ENCODE measurements at places on chromosomes 5 and 9. TPM values are rescaled to one million over a fixed set of nuclear protein-coding genes. Genes with fewer than 3 reads are reported as not detected.
A peak's percentile ranks its signal among the peaks of the same experiment; 100 is the strongest.

Gene SLC27A6
- 0.05 TPM for total RNA-seq

Gene THBS4
- 0.28 TPM for total RNA-seq

Gene ADGRD2
- total RNA-seq, result not detected

Gene TTLL11
- 4.4 TPM for total RNA-seq

Gene FOXD4L3
- total RNA-seq, result not detected

Gene TAF11L5
- not detected for total RNA-seq

GRCh38 chr9:74284581-74285450, 212.3 kb upstream of the RORB start:
- no peak for DNase-seq

GRCh38 chr9:69611221-69611620, 61.0 kb downstream of the APBA1 start:
- DNase-seq, result no peak

- peak; percentile 26 for DNase-seq
Measured at GRCh38 chr5:377326-377981, 55.9 kb downstream of the AHRR start.

- DNase-seq, result no peak
Measured at GRCh38 chr5:16856531-16856930, 79.6 kb downstream of the MYO10 start.

- no peak for DNase-seq
Measured at GRCh38 chr5:305050-305449, 16.5 kb upstream of the AHRR start.

DNA sequence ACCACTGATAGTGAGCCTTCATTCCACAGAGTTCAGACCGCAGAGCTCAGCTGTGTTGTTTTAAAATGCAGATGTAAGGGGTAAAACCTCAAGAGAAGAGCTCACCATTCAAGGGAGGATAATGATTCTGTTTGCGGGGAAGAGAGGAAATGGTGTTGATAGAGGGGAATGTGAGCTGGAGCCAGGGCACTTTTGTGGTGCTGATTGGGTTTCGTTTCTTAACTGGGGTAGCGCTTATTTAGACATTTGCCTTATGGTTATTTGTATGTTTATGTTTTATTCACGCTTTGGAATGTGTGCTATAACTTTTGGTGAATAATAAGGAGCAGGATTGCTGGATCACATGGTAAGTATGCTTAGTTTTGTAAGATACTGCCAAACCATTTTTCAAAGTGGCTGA, 42.5 kb downstream of the STXBP1 start:
- DNase-seq, result no peak

- no peak for DNase-seq
Measured at GRCh38 chr5:62576570-62577170, 1.9 kb upstream of the LRRC70 start.

GRCh38 chr5:151250346-151251000, 2.5 kb upstream of the GM2A start:
- DNase-seq, result no peak

DNA sequence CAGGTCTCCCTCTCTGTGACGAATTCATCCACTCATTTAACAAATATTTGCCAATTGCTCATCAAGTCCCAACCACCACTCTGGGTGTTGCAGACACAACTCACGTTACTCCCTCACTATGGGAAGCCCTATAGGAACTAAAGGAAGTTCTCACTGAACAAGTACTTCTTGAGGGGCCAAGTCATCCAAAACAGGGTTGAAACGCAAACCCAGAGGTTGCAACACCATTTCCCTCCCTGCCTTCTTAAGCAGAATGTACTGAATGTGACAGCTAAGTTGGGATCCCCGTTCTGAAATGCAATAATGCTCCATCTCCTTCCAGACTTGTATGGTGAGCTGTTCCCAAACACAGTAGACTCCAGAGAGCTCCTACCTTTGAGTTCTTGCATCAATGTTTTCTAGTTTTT, 34.3 kb downstream of the EPB41L4B start:
- no peak for DNase-seq

DNA sequence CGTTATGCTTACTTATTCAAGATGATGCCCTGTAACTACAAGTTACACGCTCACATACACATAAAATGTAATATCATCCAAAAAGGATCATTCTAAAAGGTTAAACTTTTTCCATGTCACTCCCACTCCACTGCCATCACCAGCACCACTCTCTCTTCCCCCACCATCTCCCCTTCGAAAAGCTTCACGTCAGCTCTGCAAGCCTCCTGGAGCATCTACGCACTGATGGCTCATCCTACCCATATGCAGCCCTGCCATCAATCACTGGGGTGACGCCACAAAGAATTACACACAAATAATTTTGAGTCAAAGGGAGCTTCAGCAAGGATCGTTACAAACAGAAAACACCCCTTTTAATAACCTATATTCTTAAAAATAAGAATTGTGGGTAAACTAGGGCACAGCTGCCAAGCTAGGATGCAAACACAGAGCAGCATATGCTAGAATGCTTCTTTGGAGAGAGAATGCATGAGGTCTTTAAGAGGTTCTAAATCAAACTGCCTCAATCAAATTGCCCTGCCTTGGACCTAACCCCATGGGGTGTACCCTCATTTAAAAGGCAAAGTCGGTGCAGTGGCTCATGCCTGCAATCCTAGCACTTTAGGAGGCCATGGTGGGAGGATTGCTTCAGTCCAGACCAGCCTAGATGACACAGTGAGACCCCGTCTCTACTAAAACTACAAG, 56.1 kb downstream of the SHB start:
- DNase-seq, result no peak

- no peak for DNase-seq
Measured at GRCh38 chr9:114849450-114849849, 43.6 kb upstream of the TNFSF15 start.

DNA sequence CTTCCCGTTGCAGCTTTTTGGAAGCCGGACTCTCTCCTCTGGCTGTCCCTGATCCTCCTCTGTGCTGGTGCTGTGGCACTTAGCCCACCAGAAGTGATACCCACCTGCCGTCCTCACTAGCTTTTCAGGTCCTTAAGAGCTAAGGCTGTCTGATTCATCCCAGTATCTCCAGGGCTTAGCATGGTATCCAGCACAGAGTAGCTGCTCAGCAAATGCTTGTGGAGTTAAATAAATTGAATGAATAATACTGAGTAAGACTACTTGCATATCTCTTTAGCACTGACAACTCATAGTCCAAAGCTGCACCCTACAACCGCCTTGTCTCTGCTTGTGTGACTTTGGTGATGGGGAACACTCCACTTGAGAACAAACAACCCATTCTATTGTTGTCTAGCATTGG, 7.7 kb upstream of the XPA start:
- DNase-seq, result no peak

DNA sequence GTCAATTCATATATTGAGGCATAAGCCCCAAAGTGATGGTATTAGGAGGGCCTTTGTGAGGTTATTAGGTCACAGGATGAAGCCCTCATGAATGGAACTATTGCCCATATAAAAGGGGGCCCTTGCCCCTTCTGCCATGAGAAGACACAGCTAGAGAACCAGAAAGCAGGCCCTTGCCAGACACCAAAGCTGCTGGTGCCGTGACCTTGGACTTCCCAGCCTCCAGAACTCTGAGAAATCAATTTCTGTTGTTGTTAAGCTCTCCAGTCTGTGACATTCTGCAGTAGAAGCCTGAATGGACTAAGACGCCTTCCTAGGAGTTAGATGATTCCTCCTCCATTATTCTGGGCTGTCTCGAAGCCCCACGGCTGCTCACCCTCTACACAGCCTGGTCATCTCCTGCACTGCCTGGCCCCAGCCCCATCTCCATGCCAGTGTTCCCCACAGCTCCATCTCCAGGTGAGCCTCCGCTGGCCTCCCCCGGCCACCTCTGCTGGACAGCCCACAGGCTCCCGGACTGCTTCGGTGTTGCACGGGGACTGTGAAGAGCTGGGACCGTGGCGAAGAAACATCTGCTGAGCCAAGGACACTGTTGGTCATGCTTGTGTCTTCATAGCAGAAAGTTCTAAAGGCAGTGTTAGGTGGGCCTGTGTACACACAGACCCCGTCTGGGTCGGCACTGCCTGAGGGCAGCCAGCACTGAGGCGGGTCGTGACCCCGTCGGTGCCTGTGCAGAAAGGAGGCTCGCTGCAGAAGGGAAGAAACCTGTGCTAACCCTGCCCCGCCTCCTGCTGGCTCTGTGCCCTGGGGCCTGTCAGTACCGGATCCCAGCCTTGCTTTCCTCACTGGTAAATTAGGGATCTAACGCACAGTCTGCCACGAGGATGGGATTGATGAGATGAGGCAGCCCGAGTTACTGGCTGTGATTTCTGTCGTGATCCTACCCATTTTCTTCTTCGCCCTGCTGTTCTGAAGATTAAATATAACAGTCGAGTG, 55.1 kb upstream of the CNOT6 start:
- DNase-seq, result no peak

GRCh38 chr9:98129451-98129881, 10.4 kb upstream of the TRIM14 start:
- no peak for DNase-seq

DNA sequence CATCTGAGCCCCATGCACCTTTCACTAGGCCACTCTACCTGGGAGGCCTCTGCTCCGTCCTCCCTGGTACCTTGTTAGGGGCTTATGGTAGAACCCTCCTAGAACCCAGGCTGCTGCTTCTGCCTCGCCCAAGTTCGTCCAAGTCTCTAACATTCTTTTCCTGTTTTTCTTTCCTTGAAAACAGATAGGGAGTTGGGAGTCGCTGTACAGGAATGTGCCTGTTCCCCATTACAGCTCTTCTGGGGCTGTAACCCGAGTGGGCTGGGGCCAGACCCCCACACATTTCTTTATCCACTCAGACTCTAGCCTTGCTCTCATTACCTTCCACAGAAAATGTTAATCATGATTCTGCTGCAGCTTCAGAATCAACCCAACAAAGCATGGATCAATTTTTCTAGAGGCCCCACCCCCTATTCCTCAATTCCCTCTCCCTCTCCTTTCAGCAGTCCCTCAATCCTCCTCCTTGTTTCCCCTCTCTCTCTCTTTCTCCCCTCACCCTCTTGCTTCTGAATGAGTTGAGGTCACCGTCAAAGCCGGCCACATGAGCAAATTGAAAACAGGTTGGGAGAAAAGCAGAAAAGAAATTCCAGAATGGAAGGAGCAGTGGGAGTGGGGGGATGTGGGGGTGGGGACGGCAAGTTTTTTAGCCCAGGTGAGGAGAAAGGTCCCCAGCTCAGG, 193.8 kb upstream of the TRIM32 start:
- no peak for DNase-seq

All from liver (tissue), 10 donors.